ENCODE measurements at places on chromosomes 7 and 10.
A peak's percentile ranks its signal among the peaks of the same experiment; 100 is the strongest.

- DNase-seq = no peak
These were observed 91.1 kb downstream of the MPP7 start for GRCh38 chr10:28211759-28212158.

- DNase-seq = no peak
These were observed 329.5 kb downstream of the CRPPA start for GRCh38 chr7:16091701-16092310.

- DNase-seq = no peak
These were observed 307.7 kb downstream of the MDFIC start for GRCh38 chr7:115229401-115230105.

DNA sequence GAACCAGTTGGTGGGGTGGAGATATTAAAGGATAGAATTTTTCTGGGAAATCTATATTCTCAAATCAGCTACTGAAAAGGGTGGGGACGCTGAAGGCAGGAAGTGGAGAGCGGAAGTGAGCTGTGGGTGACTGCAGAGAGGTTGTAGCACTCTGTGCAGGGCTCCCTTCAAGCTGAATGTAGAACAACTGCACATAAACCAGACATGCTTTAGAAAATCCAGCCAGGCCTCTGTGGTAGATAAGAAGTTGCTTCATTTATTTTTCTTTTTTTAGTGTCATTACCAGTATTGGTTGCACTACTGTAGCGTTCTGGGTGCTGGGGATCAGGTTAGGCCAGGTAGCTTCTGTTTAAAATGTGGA lies 127.8 kb downstream of the CELF2 start:
- DNase-seq = no peak

DNA sequence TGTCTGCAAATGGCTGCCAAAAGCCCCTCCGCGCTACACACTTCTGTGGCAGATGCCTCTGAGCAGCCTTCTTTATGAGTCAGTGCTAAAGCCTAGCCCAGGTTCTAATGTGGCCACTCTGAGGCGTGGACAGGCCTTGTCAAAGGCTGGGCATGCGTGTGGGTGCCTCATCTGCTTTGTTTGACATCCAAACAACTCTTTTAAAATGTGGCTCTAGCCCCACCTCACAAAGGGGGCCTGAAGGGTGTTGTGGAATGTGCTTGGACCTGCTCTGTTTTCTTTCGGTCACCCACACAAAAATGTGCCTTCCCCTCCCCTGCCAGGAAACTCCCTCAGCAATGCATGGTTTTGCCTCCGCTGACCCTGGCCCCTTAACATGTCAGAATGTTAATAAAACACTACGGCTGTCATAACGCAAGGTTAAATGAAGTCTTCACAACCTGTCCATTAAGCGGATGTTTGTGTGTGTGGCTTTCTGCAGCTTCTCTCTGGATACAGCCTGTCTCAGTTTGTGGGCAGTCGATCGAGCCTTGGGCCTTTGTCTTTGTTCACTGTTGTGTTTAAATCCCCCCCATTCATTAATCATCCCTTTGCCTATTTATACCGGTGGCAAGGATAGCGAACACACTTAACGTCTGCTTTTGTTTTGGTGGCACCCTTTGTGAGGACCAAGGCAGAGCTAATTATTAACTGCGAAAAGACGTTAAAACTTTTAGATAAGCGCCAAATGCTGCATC lies 718.9 kb downstream of the LRMDA start:
- no peak for DNase-seq

GRCh38 chr10:24536636-24537035 lies 187.1 kb downstream of the ARHGAP21 start:
- DNase-seq = no peak

DNA sequence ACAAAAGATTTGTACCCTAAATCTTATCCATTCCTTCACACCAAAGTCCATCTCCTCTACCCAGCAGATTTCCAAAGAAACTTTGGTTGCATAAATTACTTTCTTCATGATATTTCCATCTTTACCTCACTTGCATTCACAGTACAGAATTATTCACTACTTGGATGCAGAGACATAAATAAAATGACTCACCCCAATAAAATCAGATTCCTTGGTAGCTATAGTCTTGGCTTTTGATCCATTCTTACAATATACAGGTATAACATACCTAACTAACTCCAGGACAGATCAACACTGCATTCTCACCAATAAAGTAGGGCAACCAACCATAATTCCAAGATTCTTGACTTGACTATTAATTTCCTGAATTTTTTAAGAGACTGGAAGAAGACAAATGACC lies 815.1 kb downstream of the MAGI2 start:
- DNase-seq = no peak

DNA sequence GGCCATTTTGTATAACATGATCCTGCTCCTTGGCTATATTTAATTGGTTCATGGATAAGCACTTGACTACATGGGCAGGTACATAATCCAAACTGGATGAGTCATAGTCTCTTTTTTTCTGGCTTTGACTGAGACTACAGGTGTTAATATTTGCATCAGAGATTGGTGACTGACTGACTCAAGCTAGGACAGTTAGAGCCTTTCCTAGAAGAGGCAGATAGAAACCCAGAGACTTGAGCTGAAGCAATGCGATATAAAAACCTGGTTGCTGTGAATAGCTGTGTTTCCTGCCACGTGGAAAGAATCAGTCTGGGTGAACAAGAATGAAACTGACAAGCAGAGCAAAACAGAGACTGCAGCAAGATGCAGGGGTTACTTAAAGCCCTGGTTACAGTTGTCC lies 81.0 kb downstream of the SAMD9 start:
- DNase-seq = no peak

DNA sequence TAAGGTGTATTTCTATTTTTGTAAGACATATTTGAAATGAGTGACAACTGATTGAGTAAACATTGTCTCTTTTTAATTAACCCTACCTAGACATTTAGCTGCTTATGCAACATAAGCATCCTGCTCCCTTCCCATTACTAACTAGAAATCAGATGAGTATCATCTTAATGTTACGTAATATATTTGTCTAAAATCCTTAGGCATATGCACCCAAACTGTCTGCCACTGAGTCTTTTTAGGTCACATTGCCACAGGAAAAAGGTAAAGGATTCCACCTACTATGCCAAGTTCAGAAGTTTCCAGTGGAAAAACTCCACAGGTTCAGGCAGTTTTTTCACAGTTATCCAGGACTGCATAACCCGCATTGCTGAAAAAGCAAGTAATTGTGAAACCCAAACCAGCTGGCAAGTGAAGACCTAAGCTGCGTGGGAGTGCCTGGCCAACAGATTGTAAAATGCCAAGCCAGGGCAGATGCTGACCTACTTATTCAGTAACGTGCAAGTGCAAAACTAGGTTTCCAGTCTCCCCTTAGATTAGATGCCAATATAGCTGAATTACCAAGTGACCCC lies 983.7 kb downstream of the GATA3 start:
- no peak for DNase-seq

- no peak for DNase-seq
These were observed 27.9 kb upstream of the GATA3 start for GRCh38 chr10:8026349-8027259.

GRCh38 chr7:48299580-48300169 lies 128.4 kb downstream of the ABCA13 start:
- DNase-seq = peak; percentile 82

DNA sequence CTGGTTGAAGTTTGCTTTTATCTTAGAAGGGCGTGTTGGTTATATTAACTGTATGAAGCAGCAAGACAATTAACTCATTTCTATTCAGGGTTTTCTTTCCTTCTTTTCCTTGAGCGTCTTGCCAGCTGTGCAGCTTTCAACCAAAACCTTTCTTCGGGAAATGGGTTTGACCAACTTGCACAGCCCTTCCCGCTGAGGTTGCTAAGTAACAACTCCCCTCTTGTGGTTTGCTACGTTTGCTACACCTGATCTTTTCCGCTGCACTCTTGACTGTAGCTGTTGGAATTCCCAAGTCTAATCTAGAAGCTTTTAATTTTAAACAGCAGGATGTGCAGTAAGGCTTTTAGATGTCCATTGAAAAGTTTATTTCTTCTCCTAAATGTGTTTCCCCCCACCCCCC lies 116.9 kb downstream of the CDCA7L start:
- no peak for DNase-seq

DNA sequence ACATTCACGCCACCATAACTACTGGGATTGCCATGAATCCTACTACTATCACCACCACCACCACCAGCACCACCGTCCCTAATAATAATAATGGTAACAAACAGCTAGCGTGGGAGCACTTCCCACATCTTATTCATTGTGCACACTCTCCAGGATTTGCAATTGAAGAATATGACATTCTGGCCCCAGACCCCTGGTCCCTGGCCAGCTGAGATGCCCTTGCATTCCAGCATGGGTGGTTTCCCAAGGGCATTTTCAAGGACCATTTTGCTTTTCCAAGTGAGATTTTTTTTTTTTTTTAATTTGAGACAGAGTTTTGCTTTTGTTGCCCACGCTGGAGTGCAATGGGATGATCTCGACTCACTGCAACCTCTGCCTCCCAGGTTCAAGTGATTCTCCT lies 14.7 kb downstream of the CTBP2 start:
- no peak for DNase-seq

DNA sequence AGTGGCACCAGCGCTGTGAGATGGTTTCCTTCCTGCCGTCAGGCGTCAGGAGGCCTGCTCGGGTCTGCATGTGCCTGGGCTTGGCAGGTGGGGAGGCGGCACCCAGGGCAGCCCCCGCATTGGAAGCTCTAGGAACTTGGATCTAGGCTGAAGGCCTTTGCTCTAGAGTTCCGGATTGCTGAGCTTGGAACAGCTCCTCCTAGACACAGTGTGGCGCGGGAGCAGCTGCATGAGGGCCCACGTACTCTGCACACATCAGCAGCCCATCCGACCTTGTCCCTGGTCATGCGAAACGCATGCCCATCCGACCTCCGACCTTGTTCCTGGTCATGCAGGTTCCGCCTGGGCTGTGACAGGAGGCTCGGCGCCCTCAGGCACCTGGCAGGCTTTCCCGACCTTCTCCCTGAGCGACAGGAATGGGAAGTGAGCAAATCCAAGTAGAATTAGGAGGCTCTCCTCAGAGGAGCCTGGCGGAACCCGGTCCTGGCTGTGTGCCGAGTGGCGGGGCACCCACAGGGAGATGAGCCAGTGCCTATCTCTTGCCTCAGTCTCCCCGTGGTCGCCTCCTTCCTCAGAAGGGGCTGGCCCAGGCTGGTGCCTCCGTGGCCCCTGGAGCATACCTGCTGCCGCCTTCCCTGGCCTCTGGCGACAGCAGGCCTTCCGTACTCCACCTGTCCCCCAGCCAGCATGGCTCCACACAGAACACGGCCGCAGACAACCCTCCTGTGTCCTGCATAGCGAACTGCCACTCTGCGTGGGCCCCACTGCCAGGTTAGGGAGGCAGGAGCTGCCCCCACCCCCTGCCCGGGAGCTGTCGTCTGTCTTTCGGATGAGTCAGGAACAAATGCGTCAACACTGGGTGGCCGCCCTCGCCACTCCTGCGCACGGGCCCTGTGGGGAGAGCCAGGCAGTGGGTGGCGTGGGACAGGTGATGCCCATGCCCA lies 12.0 kb downstream of the GET4 start:
- no peak for DNase-seq

DNA sequence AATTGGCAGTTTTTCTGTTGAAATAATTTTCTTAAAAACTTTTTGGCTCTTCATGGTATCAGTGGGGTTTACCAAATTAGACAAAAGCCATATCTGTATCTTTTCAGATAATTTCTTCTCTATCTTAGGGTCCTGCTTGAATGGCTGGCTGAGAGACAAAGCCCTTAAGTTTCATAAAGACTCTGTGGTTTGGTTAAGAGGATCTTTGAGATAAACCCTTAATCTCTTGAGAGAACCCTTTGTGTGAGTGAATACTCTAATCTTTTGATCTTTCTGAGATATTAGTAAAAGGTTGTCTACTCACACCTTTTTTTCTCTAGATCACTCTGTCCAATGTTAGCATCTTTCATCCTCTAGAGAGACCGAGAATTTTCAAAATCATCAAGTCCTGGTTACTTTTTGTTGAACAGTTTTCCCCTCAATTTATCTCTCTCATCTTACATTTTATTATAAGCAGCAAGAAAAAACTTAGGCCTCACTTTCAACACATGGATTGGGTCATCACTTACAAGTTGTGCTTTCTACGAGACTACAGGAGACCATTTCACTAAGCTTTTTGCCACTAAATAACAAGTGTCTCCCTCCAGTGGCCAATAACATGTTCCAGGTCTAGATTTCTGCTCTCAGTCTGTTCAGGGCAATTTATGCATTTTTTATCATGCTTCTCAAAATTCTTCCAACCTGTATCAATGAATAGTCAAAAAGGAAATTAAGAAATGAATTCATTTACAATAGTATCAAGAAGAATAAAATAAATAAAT lies 28.4 kb downstream of the DNAJC9 start:
- peak; percentile 13 for DNase-seq

GRCh38 chr7:31761646-31762045 lies 74.6 kb downstream of the PPP1R17 start:
- no peak for DNase-seq

- DNase-seq = no peak
These were observed 855 bp upstream of the PALD1 start for GRCh38 chr10:70477661-70478162.

- DNase-seq = no peak
These were observed 33.5 kb upstream of the TARP start for GRCh38 chr7:38306914-38307313.

DNA sequence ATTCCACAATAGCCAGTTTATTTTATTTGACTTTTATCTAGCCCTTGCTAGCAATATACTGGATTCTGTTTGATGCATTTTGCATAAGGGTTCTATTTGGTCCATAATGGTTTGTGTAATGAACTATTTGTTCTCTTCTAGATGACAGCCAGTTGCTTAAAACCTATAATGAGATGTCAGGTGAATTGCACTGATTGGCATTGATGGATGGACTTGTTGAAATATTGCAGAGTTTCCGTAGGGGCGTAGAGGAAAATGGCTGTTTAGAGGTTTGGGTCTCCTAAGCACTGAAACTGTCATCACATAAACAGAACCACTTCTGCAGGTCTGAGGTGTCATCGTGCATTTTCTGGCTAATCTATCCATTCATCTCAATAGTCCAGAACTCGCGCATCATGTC lies 124.9 kb upstream of the HDAC9 start:
- no peak for DNase-seq

Measured in COLO829 (cell line).